ENCODE measurements at places on chromosomes 7 and 10.
A peak's percentile ranks its signal among the peaks of the same experiment; 100 is the strongest.

DNA sequence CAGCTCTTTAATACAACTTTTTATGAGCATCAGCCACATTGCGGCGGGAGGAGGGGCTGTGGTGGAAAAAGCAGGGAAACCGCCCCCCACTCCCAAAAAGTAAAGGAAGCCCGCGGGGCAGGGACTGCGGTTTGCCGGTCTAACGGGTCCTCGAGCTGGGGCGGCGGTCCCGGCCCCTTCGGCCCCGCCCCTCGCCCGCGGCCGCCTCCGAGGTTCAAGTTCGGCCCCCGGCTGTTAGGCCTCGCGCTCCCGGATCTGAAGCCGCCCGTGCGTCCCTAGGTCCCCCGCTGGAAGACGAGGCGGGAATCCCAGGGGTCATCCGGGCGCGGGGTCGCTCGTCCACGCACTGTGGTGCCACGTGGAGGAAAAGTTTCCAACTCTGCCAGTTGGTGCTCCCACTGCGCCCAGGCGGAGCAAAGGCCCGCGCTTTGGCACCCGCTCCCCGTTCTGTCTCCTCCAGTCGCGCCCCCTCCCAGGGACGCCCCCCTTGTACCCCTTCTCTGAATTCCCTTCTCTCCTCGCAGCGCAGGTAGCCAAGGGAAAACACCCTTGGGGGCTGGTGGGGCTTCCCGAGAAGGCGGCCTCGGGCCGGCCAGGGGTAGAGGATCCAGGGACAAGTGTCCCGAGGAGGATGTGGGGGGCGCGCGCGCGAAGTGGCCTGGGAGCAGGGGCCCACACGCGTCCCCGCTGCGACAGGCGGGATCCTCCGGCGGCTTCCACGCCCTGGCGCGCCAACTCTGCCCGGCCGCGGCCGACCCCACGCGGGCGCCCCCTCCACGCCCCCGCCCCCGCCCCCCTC, 798 bp upstream of the AUTS2 start:
- no peak for DNase-seq

DNA sequence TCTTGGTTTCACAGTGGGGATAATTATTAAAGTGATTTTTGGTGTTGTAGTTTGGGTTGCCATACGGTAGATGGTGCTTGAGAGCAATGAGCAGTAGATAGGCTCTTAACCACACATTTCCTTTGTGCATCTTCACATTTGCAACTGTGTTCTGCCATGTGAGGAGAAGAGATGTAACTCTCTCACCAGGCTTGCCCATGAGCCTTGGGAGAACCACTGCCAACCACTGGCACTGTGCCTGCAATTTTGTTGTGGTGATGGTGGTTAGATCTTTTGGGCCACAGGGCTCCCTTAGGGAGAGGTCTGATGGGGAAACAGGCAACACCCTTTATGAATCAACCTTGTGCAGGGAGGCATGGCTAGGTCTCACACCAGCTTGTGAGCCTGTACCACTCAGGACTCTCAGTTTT, 204.3 kb downstream of the CCDC7 start:
- DNase-seq, result no peak

DNA sequence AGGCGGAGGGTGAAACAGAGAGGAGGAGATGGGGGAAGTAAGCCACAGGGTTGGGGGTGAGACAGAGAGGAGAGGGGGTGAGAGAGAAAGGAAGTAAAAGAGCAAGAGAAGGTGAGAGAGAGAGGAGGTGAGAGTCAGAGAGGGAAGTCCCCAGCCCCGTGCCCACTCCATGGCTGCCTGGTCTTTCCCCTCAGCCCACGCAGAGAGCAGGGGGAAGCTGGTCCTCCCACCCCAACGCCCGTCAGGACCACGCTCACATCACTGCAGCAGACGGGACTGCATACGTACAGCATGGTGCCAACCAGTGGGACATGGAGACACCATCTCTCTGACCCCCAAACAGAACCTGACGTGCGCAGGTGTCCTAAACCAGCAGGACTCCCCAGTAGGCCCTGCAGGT, 12.1 kb upstream of the PDGFA start:
- no peak for DNase-seq

- DNase-seq, result no peak
Measured at GRCh38 chr10:99761365-99761764, 21.1 kb upstream of the ABCC2 start.

GRCh38 chr10:82628373-82628772, 753.4 kb downstream of the NRG3 start:
- DNase-seq, result no peak

GRCh38 chr7:69067397-69067796, 530.9 kb upstream of the AUTS2 start:
- no peak for DNase-seq

DNA sequence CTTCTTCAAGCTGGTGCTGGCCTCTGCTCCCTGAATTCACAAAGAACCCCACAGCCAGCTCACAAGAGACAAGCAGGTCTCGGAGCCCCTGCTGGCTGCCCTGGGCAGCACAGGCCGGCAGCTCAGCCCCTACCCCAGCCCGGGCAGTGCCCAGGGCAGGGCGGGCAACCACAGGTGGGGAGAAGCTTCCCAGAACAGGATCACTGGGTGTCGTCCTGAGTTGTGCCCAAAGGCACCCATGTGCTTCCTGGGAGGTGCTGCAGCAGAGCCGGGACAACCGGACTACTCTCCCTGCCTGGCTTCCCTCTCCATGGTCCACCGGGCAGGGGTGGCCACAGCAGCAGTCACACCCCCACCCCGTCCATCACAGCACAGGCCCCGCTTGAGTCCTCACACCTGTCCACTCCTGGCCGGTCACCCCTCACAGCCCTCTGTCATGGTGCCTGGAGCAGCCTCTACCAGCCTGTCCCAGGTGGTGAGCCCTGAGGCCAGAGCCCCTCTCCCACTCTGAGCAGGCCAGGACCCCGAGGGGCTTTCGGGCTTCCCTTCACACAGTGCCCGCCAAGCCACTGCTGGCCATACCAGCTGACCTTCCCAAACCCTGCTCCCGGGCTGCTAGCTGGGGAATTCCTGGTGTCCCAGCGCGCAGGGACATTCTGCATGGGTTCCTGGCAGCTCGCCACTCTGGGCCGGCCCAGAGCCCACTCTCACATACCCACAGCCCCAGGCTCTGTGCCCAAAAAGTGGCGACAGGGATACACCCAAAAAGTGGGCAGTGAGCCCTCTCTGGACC, 3.1 kb downstream of the RASGEF1A start:
- no peak for DNase-seq

DNA sequence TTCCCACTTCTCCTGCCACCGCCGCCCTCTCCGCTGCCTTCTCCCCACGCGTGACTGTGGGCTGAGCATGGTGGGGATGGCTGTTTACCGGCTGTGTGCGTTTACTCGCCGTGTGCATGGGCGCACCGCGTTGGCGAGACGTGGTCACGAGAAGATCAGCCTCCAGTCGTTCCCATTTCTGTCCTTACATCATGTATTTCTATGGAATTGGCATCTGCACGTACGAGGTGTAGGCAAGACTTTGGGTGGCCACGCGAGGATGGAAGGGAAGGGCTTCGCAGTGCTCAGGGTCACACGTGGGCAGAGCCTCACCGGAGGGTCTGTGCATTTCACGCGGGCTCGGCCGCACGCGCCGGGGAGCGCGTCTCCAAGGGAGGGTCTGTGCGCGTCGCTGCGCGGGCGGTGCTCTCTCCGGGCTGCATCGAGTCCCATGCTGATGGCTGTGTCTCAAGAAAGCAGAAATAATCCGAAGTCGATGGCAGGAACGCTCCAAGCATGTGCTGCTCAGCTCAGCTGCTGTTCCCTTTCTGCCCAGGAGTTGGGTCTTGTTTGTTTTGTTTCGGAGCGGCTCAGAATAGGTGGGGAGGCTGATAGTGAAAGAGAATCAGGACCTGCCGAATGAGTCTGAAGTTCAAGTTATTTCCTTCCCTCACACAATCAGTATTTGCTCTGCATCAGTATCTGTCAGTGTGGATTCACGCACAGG, 973 bp downstream of the CAMK1D start:
- DNase-seq, result no peak

GRCh38 chr10:58648131-58648530, 135.5 kb downstream of the BICC1 start:
- no peak for DNase-seq

GRCh38 chr7:32072397-32072796, 2.2 kb upstream of the PDE1C start:
- DNase-seq, result no peak

- DNase-seq, result peak; percentile 67
Measured at GRCh38 chr10:113097036-113097435, 147.0 kb downstream of the TCF7L2 start.

DNA sequence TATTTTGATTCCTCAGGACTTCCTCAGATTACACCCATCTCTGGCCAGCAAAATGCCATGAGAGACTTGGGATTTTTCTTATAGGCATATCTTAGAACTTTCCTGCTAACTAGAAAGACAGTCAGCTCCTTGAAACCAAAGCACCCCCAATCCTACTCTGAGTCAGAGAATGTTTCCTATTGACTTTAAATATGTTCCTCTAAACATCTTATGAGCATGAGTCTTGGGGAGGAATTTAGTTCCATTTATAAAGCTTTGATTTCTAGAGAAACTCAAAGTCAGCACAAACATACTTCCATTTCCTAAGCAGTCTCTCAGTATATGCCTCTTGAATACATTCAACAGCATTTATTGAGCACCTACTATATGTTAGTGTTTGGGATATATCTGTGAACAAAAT, 128.5 kb downstream of the INHBA start:
- no peak for DNase-seq

- no peak for DNase-seq
Measured at GRCh38 chr7:83466187-83466923, 182.6 kb downstream of the SEMA3E start.

DNA sequence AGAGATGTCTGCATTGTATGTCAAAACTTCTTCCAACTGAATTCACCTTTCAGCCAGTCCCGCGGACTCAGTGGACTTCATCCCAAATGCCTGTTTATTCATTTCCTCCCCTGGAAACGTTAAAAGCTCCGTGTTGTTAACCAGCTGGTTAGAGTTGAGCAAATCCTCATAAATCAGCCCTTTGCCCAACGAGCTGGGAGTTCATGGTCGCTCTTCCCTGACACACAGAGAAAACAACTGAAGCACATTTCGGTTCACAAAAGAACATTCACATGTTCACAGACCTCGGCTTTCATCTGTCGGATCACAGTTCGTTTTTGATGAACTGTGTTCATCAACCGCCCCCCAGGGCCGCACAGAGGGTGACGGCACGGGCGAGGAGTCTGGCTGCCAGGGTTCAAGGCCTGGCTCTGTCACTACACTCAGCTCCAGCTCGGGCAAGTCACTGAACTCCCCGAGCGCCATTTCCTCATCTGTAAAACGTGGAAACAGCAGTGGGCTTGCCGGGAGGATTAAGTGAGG, 62.6 kb downstream of the GLI3 start:
- DNase-seq, result no peak

GRCh38 chr10:112446055-112446854, 459 bp downstream of the ZDHHC6 start:
- no peak for DNase-seq

DNA sequence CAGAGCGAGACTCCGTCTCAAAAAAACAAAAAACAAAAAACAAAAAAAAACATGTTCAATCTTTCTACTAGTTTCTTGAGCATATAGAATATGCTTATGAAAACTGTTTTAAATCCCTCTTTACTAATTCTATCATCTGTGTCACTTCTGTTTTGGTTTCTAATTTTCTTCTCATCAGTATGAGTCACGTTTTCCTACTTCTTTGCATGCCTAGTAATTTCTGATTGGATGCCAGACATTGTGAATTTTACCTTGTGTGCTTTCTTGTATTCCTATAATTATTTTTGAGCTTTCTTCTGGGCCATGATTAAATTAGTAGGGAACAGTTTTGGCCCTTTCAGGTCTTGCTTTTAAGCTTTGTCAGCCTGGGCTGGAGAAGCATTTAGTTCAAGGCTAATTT, 9.9 kb downstream of the MICU1 start:
- DNase-seq, result no peak

DNA sequence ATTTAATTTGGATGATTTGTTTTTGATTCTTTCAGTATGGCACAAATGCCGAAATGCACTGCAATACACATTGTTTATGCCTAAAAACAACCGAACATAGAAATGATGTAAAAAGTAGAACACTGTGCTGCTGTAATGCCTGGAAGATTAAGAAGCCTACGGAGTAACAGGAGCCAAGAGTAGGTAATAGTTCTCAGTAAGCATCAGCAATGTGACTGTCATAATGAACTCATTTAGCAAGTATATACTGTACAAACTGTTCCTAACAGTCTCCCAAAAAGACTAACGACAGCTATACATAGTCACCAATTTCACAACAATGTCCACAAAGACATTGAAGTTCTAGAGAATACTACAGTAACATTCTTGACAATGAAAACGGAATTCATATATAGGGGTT, 19.0 kb upstream of the LAMB4 start:
- no peak for DNase-seq

GRCh38 chr10:113368666-113369364, 184.0 kb upstream of the HABP2 start:
- DNase-seq, result no peak

DNA sequence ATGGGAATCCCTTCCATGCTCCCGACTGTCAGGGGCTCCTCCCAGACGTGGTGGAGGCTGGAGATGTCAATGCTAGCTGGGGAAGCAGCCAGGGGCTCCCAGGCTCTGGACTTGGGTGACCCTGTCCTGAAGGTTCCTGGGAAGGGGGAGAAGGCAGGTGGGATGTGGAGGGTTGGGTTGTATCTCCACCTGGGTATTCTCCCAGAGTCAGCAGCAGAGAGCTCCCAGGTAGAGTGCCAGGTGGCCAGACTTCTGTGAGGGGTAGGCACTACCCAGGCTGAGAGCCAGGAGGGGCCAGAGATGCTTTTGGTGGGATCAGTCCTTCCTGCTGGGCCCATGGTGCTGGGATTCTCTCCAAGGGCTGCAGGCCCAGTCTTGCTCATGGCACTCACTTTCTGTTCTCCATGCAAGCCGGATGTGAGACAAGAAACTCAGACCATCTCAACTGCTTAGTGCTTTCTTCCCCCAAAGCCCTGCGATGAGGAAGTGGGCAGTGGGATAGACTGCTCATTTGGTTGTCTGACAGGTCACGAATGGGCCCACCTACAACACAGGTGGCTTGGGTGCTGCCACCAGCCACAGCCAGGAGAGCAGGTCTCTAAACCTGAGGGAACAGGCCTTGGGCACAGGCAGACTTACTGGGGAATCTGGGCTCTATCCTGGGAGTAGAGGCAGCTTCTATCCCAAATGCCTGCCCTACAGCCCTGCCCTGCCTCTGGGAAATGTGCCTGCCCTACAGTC, 52.5 kb upstream of the CAMK2B start:
- peak; percentile 26 for DNase-seq

All from HL-60 (cell line).